ENCODE measurements at places on chromosomes 1 and 21.

- no peak for DNase-seq
Measured at GRCh38 chr1:183733715-183734114, 71.2 kb upstream of the RGL1 start.

GRCh38 chr1:90502194-90502593, 214.9 kb downstream of the BARHL2 start:
- DNase-seq = no peak

- DNase-seq = no peak
Measured at GRCh38 chr1:93427656-93428055, 20.3 kb upstream of the FNBP1L start.

GRCh38 chr1:31216016-31216415, 23.7 kb downstream of the NKAIN1 start:
- no peak for DNase-seq

- no peak for DNase-seq
Measured at GRCh38 chr1:244154508-244154871, 103.4 kb downstream of the ZBTB18 start.

GRCh38 chr1:55329091-55329490, 113.9 kb upstream of the USP24 start:
- no peak for DNase-seq

GRCh38 chr1:21604208-21604957, 64.8 kb downstream of the RAP1GAP start:
- DNase-seq = no peak

- no peak for DNase-seq
Measured at GRCh38 chr21:42453986-42454570, 41.9 kb downstream of the RSPH1 start.

- DNase-seq = no peak
Measured at GRCh38 chr1:97143236-97143882, 421.8 kb downstream of the PTBP2 start.

DNA sequence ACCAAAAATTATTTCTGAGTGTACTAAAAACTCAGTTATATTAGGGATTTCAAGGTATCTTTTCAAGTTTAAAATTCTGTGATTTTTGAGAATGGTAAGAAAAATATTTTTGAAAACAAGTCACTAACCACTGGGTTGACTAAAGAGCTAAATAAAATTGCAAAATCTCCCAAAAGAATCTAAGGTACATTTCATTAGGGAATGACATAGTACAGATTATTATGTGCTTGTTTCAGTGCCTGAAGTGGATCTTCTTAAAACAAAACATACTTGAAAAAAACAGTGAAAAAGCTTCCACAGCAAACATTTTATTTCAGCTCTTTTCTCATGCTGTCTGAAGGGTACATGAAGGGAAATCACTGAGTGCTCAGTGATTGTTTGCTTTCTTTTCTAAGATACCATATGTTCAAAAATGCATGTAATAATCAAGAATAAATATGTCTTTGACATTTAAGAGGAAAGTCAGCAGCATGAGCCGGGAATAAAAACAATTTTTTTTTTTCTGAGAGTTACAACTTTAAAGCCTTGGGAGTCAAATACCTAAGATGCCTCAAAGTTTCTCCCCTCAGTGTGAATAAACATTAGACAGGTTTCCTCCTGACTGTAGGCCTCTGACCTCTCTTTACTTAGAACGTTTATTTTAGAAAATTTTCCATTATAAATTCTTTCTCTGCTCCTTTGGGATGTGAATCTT, 200.7 kb downstream of the KCNT2 start:
- DNase-seq = no peak

- DNase-seq = no peak
Measured at GRCh38 chr1:201248721-201249559, 34.4 kb upstream of the PKP1 start.

DNA sequence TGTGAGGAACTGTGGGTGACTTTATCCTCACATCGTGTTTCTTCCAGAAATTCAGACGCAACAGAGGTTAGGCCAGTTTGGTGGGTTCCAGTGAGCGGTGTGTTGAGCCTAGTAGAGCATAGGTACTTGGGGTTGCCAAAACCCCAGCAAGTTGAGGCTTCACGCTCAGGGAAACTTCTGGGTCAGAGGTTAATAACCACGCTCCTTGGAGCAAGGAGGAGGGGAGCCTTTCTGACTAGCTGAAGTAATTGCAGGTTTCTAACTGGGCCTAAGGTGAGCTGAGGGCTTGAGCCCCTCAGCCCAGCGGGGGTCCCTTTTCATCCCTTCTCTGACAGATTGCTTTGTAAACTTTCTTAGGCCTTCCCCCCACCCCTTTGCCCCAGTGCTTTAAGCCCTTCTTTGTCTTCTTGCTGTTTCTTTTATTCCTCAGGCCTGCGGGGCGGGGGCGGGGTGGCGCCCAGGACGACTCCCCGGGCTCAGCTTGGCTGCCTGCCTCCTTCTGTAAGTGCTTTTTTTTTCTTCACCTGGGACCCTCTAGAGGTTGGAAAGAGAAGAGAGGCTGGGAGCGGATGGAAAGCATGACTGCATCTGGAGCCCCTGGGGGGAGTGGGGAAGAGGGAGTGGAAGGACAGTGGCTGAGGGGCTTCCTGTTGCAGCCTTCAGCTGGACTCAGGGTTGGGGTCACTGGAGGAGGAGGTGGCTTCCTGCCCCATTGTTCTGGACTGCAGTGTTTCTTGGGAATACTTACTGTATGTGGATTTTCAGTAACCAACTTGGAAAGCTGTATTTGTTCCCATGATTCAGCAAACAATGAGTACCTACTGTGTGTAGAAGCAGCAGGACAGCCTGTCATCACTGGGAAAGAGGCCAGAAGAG, 1.3 kb upstream of the ZNF436 start:
- DNase-seq = no peak

- DNase-seq = no peak
Measured at GRCh38 chr1:234518876-234519275, 39.9 kb upstream of the TARBP1 start.

DNA sequence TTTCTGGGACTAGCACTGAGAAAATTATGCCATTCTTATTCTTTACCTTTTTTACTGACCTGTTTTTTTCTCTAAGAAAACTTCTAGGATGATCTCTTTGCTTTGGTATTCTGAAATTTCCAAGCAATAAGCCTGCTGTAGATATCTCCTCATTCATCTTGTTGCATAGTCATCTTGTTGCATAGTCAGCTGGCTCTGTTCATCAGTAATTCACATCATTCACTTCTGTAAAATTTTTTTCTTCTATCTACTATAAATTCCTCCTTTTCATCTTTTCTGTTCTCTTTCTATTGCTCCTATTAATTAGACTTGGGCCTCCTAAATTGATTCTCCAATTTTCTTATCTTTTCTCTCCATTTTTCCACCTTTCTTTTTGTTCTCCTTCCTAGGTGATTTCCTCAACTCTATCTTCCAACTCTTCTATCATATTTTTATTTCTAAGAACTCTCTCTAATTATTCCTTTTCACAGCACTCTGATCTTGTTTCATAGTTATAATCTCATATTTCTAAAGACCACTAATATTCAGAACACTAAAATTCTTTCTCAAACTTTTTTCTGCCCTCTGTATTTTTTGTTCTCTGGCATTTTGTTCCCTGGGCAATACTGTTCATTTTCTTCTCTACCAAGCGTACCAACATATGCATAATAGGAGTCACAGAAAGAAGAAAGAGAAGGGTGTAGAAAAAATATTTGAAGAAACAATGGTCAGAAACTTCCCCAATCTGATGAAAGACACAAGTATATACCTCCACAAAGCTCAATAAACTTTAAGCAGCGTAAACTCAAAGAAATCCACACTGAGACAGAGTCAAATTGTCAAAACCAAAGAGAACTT, 17.7 kb downstream of the TUT4 start:
- DNase-seq = no peak

GRCh38 chr1:60969971-60970509, 112.3 kb upstream of the NFIA start:
- DNase-seq = no peak

- no peak for DNase-seq
Measured at GRCh38 chr1:44154049-44154448, 12.6 kb upstream of the KLF18 start.

DNA sequence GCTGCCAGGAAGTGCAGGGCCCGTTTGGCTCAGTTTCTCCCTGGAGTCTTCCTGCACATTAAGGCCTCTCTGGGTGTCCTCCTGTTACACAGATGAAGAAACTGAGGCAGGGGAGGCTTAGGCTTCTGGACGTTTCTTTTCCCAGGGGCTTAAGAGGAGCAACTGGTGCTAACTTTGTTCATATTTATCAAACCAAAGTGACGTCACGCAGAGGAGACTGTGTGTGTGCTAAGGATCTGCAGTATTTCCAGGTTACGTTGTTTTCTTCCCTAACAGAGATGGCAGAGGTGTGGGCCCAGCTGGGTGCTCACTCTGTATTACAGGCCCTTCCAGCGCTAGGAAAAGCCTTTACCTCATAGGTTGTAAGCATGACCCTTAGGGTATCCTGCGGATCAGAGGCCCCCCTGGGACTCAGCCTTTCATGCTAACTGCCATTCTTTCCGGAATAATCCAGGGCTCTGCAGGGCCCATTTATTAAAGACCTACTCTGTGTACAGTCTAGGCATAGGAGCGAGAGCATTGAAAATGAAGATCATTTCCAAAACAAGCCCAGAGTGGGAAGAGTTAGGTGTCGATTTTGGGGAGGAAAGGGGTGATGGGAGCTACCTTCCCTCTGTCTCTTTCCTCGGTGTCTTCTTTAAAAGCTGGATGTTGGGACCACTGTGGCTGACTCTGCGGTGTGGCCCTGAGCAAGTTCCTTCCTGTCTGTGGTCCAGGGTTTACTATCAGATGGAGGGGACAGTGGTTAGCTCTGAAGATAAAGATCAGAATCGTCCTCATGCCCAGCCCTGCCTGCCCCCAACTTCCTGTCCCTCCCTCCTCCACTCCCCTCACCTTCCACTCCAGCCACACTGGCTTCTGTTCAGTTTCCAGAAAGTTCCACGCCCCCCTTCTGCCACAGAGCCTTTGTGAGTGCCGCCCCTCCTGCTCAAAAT, 4.6 kb downstream of the AGTRAP start:
- no peak for DNase-seq

DNA sequence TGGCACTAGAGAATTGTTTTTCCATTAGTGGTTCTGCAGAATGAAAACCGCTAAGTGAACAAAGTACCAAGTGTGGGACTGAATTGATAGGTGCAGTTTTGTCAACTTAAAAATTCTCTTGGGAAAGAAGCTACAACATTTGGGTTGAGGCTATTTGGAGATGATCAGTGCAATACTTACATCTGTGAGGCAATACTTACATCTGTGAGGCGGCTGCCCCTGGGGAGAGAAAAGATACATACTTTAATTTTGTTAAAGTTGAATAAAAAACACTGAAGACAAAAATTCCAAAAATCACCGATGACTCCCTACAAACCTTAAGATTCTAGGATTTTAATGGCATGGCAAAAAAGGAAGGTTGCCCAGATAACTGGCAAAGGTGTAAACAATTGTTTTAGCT, 1.7 kb downstream of the CFAP410 start:
- DNase-seq = no peak

DNA sequence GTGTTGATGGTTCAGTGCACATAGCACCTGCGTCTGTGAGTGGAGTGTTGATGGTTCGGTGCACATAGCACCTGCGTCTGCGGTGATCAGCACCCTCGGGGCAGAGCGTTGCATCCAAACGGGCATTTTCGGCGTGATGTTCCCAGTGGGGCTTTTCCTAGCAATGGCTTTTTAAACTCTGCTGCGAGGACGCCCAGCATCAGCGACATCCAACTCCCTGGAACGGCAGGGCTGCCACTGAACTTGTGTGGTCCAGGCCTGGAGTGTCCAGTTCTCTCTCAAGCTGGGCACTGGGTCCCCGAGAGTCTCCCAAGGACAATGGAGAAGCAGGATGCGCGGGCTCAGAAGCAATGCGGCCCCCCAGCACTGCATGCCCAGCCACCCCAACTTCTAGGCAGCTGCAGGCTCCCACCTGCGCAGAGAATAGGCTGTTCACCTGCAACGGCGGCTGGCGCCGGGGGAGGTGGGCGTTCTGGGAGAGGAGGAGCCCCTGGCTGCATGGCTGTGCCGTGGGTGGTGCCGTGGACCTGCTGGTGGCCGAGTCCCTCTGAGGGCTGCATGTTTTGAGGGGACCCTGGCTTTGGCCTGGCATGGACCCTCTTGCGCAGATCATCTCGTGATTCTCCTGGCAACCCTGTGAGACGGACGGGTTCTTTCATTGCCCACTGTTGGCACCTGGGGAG, 10.1 kb upstream of the C1orf174 start:
- DNase-seq = no peak

DNA sequence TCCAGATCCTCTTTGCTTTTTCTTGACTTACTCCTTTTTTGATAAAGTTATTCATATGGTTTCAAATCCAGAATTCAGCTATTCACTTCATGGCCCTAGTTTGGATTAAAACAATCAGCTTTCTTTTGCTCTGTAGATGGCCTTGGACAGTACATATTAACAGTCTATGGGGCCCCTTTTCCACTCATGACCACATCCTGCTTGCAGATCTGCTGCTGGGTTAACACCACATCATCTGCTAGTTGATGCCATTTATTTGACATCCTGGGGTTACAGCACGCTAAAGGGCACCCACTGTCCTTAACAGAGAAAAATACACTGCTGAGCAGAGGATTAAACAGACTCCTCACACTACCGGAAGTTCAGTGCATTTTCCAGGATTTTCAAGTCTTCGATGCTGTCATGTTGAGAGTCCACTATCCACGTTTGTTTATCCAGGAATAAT, 941 bp upstream of the IFI16 start:
- no peak for DNase-seq

GRCh38 chr21:39178421-39178820, 4.8 kb downstream of the PSMG1 start:
- DNase-seq = no peak
